Activated CD4-positive, alpha-beta T cell treated with anti-CD3 and anti-CD28 coated beads for 1 hour (primary cell): ENCODE measurements at places on chromosomes 12 and 14.

DNA sequence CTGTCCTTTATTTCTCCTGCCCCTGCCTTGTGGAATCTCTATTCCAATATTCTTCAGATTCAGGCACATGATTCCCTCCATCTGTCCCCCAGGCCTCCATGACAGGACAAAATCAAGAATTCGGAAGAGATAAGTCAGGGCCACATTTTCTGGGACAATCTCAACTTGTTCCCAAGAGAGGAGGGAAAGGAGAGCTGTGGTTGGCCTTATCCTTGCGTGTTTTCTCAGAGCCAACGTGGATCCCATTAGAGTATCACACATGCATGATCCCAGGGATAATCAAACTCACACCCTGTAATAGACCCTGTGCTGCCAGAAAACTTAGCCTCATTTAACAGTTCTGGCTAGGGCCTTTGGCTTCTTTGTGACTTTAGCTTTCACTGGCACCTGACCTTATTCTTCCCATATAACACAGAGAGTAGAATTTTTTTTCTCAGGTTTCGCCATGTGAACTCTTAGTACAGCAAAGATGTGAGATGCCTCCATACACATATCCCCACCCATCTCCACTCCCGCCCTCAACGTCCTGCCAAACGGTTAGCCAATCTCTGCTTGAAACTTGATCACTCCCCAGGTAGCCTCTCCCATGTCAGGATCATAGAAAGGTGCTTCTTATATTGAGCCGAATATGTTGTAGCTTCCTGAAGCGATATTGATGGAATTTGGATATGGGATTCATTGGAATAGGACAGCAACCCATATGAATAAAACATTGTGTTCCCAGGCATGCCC is 6.7 kb upstream of the KRT1 start:
- DNase-seq: no peak

DNA sequence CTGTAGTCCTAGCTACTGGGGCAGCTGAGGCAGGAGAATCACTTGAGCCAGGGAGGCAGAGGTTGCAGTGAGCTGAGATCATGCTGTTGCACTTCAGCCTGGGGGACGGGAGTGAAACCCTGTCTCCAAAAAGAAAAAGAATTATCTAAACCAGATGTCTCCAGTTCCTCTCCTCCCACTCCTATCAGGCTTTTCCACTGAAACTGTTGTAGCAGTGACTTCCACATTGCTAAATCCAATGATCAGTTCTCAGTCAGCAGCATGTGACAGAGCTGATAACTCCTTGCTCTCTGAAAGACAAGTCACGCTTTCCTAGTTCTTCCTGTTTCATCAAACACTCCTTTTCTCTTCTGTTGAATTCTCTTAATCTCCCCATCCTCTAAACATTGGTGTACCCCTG is 8.6 kb downstream of the SLC38A6 start:
- no peak for DNase-seq

GRCh38 chr12:93587611-93588010 is 15.1 kb downstream of the SOCS2 start:
- DNase-seq: no peak

DNA sequence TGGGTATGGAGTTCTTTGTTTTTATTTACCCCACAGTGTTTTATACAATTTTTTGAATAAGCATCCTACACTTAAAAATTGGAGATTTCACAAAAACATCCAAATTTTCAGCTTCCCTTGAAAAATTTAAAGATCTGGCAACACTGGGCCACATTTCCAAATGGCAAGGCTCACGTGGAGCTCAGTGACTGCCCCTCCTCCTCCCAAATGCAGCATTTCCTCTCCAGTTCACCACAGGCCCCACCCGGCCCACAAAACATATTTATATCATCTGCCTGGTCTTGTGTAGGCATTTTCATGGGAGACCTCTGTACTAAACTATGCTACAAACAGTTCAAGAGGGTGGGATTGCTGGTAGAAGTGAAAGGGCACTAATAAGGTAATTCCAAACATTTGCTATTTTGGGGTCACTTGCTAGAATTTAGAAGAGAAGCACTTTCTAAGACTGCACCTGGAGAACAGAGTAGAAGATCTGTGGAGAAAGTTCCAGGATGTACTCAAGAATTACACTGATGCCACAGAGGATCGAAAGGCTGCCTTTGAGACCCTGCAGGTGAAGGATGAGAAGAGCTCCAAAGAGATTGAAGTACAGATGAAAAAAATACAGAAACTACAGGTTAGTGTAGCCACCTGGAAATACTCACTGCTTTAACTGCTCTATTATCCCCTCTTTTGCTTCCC is 7.3 kb downstream of the FKBP11 start:
- DNase-seq: peak; percentile 17

- peak; percentile 23 for DNase-seq
Measured at GRCh38 chr12:69070319-69071090, 137.5 kb upstream of the CPM start.

GRCh38 chr14:63371033-63371432 is 52.3 kb upstream of the GPHB5 start:
- DNase-seq: no peak

DNA sequence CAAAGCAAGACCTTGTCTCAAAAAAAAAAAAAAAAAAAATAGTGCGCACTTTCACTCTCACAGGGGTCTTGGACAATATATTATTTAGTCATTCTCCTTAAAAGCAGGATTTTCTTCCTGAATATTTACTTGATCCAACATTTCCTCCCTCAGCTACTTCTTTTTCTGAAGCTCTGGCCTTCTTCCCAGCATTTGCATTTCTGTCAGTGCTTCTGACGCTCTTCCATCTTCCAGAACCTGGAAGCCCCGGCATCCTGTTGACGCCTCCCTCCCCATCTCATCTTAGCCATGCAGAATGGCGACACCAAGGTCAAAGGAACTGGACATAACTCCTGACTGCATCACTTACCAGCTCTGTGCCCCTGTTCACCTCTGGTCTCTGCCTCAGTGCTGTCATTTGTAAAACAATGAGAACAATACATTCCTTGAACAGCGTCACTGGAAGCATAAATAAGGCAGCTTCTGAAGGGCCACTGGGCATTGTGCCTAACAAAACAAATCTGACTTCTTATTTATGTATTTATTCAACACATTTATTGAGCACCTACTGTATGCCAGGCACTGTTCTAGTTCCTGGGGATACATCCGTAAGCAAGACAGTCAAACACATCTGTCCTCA is 90.9 kb upstream of the MDM1 start:
- no peak for DNase-seq

DNA sequence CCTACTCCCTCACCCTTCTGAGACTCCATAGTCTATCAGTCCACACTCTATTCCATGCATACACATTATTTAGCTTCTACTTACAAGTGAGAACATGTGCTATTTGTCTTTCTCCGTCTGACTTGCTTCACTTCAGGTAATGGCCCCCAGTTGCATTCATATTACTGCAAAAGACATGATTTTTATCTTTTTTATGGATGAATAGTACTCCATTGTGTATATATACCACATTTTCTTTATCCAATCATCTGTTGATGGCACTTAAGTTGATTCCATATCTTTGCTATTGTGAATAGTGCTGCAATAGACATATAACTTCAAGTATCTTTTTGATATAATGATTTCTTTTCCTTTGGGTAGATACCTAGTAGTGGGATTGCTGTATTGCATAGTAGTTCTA is 171.8 kb downstream of the DACT1 start:
- no peak for DNase-seq

GRCh38 chr12:117144599-117144998 is 45.4 kb upstream of the TESC start:
- DNase-seq: no peak

DNA sequence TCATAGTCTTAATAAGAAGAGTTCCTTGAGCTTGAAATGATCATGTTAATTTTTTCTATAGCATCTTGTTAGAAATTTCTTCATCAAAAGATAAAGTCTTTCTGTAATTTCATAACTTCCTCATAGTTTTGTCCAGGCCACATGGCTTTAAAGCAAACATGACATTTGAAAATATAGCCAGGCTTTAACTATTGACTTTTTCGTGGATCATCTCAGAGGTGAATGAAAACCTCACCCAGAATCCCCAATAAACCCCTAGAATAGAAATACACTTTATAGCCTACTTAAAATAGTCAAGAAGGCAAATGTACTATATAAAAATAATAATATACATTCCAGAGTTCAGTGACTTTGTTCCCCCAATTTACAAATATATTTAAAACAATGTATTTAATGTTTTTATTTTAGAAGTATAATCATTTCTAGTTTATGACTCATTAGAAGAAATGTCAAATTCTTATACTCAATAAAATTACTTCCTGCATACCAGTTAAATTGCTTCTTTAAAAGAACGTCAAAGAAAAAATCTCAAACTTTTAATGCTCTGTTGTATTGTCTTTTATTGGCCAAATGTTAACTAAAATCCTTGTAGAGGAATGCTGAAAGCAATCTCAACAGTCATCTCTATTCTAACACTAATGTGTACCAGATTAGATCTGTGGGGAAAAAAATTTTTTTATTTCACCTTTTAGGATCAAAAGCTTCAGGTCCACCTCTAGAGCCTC is 21.6 kb downstream of the EXOC5 start:
- no peak for DNase-seq

- no peak for DNase-seq
Measured at GRCh38 chr12:8154526-8154925, 2.3 kb upstream of the ZNF705A start.

GRCh38 chr14:92153581-92153980 is 31.8 kb downstream of the CPSF2 start:
- no peak for DNase-seq
